Brain (organoid and tissue), 16 donors: ENCODE measurements at places on chromosomes 6 and 20. TPM values are rescaled to one million over a fixed set of nuclear protein-coding genes. Genes with fewer than 3 reads are reported as not detected.

The ATP9A gene
- 71.9 TPM for polyA plus RNA-seq

The MMP24 gene
- 28.6 TPM for polyA plus RNA-seq

The CPXM1 gene
- 12.3 TPM for polyA plus RNA-seq

The TBC1D32 gene
- polyA plus RNA-seq: 1.4 TPM

The RGS17 gene
- polyA plus RNA-seq: 5.9 TPM

The ADGRF1 gene
- polyA plus RNA-seq: not detected

The C20orf202 gene
- polyA plus RNA-seq: 0.27 TPM

The MAS1 gene
- polyA plus RNA-seq: 0.15 TPM

The GNRH2 gene
- polyA plus RNA-seq: 1.7 TPM

The PHACTR1 gene
- 38.5 TPM for polyA plus RNA-seq

The BAG2 gene
- polyA plus RNA-seq: 0.63 TPM

The CLIC5 gene
- 1.1 TPM for polyA plus RNA-seq

The SAMD5 gene
- 0.17 TPM for polyA plus RNA-seq

The FAM209B gene
- not detected for polyA plus RNA-seq

The SLC44A4 gene
- 15.7 TPM for polyA plus RNA-seq

The PBOV1 gene
- not detected for polyA plus RNA-seq

The NTSR1 gene
- polyA plus RNA-seq: 0.48 TPM

The NELFE gene
- 200 TPM for polyA plus RNA-seq

The DPPA5 gene
- polyA plus RNA-seq: not detected
